Activated CD8-positive, alpha-beta memory T cell treated with anti-CD3 and anti-CD28 coated beads for 48 hours (primary cell): ENCODE measurements at places on chromosomes 2 and 18.

DNA sequence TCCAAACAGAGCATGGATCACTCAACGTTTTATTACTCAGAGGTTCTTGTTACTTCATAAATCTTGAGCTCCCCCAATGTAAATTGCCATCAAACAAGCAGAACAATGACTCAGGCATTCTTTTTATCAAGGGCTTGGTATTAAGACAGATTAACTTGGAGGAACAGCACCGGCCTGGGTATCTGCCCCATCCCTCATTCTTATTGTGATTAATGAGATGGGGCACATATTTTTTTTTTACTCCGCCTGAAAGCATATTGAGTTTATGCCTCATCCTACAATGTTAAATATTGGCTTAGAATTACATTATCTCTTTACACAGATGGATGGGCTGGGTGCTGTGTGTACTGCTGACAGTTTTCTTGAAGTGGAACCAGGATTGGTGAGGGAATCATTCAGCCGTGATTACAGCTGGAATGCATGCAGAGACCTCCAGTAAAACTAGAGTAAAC is 387.3 kb downstream of the CLIP4 start:
- no peak for DNase-seq

- DNase-seq: no peak
Measured at GRCh38 chr2:21772624-21773023, 648.9 kb downstream of the TDRD15 start.

- no peak for DNase-seq
Measured at GRCh38 chr18:22846697-22847096, 86.4 kb upstream of the RBBP8 start.

DNA sequence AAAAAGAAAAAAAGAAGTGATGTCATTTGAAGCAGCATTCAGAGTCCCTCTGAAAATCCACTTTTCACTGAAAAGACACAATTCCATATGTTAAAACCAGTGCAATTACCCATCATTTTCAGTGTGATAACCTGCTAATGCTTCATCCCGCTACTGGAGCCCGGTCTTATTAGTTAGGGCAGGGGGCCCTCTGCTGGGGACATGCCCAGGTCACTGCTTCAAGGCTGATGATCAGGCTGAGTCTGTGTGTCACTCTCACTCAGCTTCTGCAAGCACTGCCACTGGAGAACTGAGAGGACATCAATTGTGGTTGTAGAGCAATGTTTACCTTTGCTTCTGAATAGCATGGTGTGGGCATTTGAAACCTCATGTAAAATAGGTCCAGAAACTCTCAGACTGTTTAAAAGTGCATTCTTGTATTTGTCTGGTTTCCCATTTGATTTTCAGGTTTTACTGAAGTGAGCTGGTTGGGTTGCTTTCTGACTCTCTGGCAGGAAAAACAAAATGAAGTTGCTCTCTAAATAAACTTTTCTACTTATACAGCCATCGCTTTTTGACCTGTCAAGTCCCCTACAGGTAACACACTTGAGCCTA is 49.2 kb upstream of the NXPH2 start:
- no peak for DNase-seq

DNA sequence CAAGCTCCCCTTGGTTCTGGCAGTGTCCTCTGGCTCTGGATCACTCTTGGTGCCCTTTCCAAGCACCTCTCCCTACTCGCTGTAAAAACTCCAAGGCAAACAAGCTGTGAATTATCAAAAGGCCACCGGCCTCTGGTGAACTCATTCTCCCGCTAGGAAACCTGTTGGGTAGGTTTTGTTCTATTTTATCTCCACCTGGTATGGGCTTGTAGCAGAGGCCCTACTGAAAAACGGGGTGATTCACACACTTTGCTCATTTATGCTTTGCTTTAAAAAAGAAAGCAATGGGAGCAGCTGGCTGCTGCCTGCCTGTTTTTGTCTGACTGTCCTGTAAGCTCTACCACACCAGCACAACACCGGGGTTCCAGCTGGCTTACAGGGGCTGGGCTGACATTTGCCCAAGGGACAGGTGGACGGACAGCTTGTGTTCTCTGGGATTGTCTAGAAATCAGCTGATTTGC is 56.8 kb downstream of the SH3BP4 start:
- no peak for DNase-seq
